Right renal pelvis (tissue), 4 donors: ENCODE measurements at places on chromosomes 3 and 15.

- no peak for DNase-seq
Measured at GRCh38 chr15:65372787-65373067, 5.1 kb downstream of the IGDCC3 start.

DNA sequence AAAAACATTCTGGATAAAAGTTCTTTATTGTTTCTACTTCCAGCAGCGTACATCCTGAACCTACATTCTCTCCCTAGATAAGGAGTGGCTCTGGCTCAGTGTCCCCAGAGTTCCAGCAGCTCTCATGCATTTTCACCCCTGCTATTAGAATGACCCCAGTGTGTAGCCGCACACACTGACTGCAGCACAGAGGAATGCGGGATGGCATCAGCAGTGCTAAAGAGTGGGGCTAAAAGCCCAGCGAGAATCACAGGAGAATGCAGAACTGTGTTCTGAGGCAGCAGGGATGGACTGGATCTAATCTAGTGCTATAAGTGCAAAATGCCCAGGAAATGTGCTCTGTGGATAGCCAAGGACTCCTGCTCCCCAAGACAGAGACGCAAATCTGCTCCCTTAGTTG is 66.4 kb upstream of the TJP1 start:
- no peak for DNase-seq

GRCh38 chr3:194009019-194009418 is 126.9 kb upstream of the HES1 start:
- no peak for DNase-seq

DNA sequence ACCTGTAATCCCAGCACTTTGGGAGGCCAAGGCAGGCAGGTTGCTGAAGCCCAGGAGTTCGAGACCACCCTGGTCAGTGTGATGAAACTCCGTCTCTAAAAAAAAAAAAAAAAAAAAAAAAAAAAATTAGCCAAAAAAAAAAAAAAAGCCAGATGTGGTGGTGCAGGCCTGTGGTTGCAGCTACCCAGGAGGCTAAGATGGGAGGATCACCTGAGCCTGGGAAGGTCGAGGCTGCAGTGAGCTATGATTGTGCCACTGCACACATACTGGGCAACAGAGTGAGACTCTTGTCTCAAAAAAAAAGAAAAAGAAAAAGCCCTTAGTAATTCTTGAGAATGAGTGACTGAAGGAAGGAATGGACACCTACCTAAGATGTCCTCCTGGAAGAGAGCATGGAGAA is 105.1 kb downstream of the VGLL4 start:
- no peak for DNase-seq

GRCh38 chr15:69194854-69195253 is 34.4 kb downstream of the GLCE start:
- peak; percentile 40 for DNase-seq

DNA sequence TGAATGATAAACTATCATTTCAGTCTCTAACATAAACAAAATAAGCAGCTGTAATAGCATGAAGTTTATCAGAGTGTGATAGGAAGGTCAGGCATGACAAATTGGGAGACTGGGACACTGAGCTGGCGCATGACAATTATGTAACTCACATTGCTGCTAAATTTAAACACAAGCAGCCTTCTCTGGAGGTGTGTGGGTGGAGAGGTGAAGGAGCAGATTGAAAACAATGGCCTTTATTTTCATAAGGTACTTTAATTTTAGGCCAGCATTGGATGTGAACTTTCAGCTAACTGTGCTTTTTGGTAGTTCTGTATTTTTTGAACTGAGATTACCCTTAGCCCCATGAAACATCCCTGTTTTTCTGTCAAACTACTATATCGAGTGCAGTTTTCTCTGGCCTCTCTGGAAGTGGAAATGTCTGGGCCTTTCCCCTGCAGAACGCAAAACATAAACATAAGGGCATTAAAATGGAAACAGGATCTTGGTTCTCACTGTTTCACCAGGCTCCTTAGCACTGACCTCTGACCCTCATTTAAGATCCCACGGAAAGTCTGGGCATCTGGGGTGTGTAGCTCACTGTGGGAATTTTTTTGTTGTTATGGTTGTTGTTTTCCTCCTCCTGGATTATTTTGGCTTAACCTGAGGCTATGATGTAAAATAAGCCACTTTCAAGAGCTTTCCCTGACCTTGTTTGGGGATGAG is 160.1 kb upstream of the DPH6 start:
- DNase-seq: no peak
